ENCODE measurements at places on chromosomes 11 and 22. TPM values are rescaled to one million over a fixed set of nuclear protein-coding genes. Genes with fewer than 3 reads are reported as not detected.

- DNase-seq: no peak
These were observed 175.5 kb upstream of the NCAM1 start for GRCh38 chr11:112785719-112786118.

DNA sequence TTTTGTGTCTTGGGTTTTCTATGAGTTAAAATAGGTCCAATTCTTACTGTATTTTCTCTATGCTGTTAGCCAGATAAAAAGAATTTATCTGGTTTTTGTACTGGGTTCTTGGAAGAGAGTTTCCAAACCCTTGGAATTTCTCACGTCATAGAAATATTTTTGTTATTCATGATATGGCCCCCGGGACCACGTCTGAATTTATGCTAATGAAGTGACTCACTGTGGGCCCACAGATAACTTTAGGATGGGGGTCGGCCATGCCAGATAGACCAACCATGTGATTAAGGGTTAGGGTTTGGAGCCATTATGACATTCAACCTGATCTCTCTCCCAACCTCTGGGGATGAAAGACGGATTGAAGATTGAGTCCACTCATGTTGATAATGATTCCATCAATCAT, 35.6 kb upstream of the DDI1 start:
- DNase-seq: no peak

- no peak for DNase-seq
These were observed 28.2 kb upstream of the CHKA start for GRCh38 chr11:68149417-68149816.

DNA sequence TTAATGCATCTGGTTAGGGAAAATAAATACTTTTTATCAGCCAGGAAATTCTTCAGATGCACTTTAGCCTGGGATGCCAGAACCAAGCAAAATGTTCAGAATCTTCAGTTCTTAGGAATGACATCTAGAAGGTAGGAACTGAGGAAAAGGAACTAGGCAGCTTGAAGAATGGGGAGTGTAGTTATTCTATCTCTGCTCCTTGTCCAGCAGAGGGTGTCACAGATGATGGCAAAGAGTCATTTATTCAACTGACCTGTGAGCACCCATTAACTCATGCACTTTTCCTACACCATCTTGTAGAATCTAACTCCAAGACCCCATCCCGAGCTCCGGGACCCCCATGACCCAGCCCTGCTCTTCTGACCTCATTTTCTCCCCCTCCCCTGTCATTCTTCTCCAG, 122.1 kb upstream of the ISX start:
- DNase-seq: no peak

- DNase-seq: no peak
These were observed 42.2 kb downstream of the P4HA3 start for GRCh38 chr11:74269161-74269811.

DNA sequence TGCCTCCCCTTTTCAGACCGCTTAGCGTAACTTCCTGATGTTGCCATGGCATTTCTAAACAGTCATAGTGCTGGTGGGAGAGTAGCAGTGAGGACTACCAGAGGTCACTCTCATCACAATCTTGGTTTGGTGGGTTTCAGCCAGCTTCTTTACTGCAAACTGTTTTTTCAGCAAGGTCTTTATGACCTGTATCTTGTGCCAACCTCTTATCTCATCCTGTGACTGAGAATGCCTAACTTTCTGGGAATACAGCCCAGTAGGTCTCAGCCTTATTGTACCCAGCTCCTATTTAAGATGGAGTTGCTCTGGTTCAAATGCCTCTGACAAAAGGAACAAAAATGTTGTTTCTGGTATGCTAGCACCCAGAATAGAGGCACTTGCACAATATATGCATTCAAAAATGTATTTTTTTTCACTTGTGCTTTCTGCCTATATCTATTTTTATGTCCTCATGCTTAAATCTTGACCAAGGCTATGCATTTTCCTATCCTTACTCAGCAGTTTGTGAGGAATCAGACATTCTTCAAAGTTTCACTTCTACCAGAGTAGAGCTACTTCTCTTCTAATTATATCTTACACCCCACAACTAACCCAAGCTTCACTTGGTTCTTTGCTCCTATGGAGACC, 16.1 kb upstream of the OR51M1 start:
- DNase-seq: no peak

- DNase-seq: no peak
These were observed 9.8 kb upstream of the EIF3F start for GRCh38 chr11:7977232-7977917.

DNA sequence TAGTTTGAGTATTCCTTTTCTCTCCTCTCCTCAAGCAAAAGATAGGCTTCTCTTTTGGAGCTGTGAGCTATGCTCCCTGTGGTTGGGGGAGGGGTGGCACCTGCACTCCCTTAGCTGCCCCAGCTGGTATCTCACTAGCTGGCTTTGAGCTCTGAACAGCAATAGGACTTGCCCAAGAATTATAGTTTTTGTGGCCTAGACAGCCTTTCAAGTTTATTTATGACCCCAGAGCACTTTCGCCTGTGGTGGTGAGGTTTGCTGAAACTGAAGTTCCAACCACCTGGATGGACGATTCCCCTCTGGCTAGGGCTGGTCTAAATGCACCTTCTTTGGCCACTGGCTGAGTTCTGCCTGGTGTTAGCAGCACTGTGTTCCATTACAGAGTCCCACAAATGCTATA, 37.1 kb upstream of the SLC37A2 start:
- no peak for DNase-seq

DNA sequence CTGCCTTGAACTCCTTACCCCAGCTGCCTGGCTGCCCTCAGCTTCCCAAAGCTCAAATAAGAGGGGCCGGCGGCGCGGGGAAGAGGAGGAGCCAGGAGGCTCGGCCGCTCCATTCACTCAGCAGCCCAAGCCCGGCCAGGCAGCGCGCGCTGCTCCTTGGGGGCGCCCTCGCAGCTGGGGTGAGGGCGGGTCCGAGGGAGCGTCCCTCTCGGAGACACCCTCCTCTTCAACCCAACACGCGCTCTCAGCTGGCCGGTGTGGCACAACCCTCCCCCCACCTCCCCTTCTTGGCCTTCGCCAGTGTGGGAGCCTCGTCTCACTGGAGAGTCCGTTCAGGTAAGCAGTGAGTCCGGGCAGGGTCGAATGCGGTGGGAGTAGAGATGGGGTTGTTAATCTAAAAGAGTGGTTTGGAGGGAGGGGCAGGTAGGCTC, at the start of gene WT1:
Gene WT1, minus strand, starts transcription at position 29 of the 431 bp plus-strand sequence.
- DNase-seq: no peak

DNA sequence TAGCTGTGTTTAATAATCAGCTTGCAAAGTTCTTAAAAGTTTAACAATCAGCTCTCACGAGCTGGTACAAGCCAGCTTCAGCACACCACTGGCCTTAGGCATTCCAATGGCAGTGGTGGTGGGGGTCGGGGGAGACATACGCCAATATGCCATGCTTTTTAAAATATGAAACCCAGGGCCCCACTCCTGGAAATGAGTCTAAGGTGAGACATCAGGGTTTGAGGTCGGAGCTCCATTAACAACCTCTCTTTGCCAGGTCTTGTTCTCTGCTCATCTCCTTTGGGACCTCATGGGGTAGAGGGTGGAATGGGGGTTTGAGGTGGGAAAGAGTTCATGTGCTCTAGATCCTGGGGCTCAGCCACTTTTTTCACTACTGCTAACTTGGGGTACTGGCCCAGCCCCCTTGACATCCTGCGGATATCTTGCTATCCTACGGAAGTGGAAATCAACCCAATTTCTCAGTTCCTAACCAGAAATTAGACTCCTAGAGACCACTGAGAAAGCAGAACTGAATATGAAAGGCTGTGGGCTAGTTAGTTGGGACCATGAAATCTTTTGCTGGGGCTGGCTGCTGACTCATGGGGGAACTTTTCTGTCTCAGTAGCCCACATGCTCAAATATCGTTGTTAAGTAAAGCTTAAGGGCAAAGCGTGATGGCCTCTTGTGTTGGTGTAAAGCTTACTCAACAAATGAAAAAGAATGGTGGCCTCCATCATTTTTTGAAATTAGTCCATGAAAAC, 90.1 kb downstream of the PDHX start:
- no peak for DNase-seq

GRCh38 chr11:17554487-17554886, 7.4 kb downstream of the OTOG start:
- peak; percentile 33 for DNase-seq

- DNase-seq: no peak
These were observed 291.1 kb upstream of the C11orf87 start for GRCh38 chr11:109130910-109131309.

- no peak for DNase-seq
These were observed 80.5 kb downstream of the MYO7A start for GRCh38 chr11:77208535-77208934.

- DNase-seq: no peak
These were observed 55.1 kb upstream of the GRK3 start for GRCh38 chr22:25509374-25509791.

- DNase-seq: no peak
These were observed 200.5 kb upstream of the LRRC4C start for GRCh38 chr11:41659985-41660384.

DNA sequence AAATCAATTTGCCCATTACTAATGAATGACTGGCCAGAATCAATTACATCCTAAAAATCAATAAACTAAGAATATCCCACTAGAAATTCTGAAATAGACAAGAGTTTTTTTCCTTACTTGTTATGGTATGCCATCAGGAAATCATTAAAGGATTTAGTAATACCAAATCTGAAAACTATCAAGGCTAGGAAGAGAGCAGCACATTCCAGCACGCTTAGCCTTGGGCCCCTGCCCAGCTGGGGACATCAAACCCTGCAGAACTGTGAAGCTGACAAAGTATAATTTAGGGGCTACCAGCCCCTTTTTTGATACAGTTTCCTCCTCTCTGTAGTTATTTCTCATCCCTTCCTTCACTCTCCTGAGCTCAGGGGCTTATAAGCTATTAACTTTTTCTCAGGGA, 247.8 kb upstream of the ZC3H12C start:
- no peak for DNase-seq

DNA sequence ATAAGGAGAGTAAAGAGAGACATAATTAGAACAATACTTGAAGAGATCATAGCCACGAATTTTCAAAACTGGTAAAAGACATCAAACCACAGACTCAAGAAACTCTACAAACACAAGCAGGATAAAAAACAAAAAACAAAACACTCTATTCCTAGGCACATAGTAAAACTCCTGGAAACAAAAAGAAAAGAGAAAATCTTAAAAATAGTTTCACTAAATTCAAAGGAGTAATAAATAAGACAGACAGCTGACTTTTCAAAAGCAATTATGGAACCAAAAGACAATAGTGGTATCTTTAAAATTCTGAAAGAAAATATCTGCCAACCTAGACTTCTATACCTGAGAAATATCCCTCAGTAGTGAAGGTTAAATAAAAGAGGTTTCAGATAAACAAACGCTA, 9.2 kb upstream of the NARS2 start:
- DNase-seq: no peak

DNA sequence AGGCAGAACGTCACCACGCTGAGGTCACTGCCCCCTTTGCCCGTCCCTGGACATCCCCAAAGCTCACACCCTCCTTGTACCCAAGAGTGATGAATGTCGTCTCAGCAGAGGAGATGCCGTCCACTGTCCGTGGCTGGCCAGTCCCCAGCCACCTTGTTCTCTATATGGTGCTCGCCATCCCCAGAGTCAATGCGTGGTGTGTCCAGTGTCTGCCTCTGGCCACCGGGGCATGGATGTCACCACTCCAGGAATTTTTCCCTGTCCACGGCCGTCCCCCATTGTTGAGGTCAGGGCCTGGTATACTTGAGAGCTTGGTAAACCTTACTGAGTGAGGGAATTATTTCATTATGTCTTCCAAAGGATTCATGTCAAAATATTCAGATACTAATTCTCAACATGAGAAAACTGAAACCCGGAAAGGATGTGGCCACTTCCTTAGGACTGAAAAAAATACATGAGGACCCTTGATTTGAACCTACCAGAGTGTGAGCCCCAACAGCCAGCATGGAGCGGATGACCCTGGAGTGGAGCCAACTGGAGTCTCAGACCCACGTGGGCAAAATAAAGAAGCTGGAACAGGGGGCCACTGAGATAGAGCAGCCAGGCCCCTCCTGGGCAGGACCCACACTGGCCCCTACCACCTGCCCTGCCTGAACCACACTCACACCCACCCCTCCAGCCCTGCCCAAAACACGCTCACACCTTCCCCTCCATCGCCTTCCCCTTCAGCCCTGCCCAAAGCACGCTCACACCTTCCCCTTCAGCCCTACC, 376.4 kb downstream of the BRD1 start:
- peak; percentile 80 for DNase-seq

GRCh38 chr11:43833657-43834073, 47.0 kb upstream of the ALKBH3 start:
- DNase-seq: no peak

DNA sequence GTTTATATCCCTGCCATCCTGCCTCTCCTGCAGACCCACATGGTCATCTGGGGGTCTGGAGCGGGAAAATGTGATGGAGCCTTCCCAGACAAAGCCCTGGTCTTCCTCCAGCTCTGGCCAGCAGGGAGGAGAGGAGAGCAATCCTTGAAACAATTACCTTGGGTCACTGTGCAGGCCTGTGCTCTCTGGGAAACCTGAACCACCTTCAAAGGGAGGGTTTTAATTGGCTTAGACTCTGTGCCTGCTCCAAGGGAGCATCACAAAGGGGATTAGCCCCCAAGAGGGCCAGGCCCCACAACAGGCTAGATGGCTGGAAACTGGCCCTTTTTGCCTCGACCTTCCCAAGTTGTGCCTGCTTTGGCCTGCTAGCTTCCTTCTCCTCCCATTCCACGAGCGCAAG, 351.9 kb downstream of the TENM4 start:
- DNase-seq: no peak

DNA sequence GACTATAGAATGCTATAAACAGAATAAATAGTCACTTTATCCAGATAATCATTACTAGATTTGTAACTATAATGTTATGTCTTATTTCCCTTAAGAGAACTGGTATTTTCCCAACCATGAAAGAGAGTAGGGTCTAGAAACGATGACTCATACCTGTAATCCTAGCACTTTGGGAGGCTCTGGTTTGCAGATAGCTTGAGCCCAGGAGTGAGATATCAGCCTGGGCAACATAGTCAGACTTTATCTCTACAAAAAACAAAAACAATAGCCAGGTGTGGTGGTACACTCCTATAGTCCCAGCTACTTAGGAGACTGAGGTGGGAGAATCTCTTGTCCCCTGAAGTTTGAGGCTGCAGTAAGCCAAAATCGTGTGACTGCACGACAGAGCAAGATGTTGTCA, 30.9 kb downstream of the OR52A5 start:
- no peak for DNase-seq

RIMBP3C gene
- total RNA-seq: 0.26 TPM

KRTAP5-8 gene
- not detected for total RNA-seq

CCDC87 gene
- total RNA-seq: not detected

MUC5AC gene
- not detected for total RNA-seq

KCNK7 gene
- total RNA-seq: 1.5 TPM

GLYATL1B gene
- not detected for total RNA-seq

SLC1A2 gene
- 1.3 TPM for total RNA-seq

BIK gene
- not detected for total RNA-seq

GAB4 gene
- total RNA-seq: not detected

CDC42BPG gene
- 0.55 TPM for total RNA-seq

Data from mesenteric fat pad (tissue), 1 donor.